ENCODE measurements at places on chromosomes 2 and 18.

GRCh38 chr2:153388246-153388645 is 90.3 kb downstream of the RPRM start:
- no peak for DNase-seq

- DNase-seq: no peak
Measured at GRCh38 chr2:154375579-154375931, 322.9 kb upstream of the KCNJ3 start.

DNA sequence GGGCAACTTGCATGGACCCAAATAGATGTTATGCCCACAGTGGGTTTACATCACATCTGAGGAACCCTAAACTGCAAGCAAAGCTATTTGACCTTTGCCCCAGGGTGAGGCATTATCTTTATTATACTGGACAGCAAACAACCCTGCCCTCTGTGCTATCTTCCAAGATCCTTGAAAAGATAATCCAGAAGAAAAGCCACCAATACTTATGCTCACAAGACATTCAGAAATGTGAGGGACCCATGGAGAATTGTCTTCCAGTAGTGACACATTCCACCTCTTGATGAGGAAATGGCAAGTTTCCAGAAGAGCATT is 53.0 kb upstream of the NDUFV2 start:
- no peak for DNase-seq

GRCh38 chr2:118810766-118811165 is 36.7 kb downstream of the EN1 start:
- DNase-seq: no peak

GRCh38 chr2:23460228-23460627 is 75.2 kb downstream of the KLHL29 start:
- DNase-seq: no peak

DNA sequence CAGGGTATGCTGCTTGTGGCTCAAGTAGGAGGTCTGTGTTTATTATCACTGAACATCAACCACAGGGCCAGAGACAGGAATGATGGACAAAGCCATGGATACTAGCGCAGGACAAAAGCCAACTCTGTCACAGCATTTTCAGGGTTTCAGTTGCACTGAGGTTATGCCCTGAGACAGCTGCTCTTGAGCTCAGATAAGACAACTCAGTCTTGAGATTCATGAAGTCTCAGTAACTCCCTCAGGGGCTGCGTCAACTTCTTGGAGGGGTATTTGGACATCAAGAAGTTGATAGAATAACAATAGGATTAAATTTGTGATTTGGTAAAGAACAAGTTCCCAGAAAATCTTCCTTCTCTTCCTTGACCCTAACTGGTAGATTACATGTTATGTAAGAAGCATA is 287.0 kb upstream of the SLC14A2 start:
- no peak for DNase-seq

DNA sequence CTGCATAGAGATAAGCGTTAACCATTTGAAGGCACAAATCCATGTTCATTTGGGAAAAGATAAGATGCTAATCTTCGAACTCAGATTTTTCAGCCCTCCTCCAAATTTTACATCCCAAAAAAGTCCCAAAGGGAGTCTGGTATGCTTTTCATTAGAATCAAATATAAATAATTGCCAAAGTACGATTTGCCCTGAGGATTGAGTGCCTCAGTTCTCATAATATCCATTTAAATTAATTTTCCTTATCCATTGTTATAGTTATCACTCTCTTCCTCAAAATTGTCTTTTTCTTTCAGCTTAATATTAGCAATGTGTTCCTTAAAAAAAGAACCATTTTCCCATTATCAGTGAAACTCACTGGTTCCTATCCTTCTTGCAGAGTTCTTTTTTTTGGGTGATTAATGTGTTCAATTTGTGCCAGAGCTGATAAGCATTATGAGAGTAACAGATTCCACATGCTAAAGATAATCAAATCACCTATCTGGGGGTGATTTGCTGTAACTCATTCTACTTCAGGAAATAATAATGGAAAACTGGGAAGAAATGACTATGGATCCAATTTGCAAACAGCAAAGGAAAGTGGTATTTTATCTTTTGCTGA is 686 bp downstream of the HNMT start:
- no peak for DNase-seq

GRCh38 chr18:40866013-40866645 is 1088.9 kb upstream of the PIK3C3 start:
- DNase-seq: no peak

DNA sequence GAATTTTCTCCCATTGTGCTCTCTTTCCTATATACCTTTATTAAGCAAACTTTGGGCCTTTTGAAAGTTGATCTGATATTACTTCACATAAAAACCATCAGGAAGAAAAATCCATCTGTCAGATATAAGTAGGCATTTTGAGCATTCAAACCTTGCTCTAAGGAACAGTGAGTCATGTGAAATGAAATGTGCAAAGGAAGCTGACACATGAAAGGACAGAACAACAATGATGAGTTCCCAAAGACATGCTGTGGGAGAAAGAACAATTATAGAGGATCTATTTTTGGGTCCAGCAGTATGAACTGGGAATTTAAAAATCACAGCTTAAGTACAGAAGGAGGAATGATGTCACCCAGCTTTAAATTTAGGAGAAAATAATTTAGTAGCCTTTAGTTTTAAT is 18.1 kb downstream of the CALCRL start:
- no peak for DNase-seq

DNA sequence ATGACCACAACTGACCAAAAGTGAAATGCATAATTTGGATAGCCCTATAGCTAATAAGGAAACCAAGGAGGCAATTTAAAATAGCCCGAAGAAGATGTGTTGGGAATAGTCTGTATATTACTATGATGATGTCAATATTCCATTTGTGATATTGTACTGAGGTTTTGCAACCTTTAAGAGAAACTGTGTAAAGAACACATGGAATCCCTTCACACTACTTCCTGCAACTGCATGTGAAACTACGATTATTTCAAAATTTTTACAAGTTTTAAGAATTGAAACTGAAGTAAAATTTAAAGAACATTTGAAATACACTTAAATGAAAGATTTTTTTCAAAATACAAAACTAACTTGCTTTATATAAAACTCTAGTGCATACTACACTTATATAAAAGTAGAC is 504.3 kb upstream of the ID2 start:
- DNase-seq: no peak

DNA sequence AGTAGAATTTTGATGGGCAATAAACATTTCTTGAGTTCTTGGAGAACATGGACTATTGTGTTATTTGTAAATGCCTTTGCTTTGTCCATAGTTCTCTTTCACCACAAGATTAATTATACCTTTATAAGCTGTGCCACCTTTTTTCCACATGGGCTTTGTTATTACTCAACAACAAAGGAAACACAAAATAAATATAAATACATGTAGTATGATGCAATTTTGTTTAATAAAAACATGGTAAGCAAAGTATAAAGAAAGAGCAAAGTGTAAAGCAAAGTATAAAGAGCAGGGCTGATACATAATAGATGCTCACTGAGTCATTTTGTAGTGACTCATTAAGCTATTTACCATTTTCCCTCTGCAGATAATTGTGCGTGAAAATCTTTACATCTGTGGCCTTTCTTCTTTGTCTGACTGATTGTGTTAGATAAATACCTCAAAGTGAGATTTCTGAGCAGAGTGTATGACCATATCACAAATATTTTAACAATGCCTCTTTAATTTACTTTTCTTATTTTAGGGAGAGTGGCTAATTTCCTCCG is 80.9 kb downstream of the CERS6 start:
- no peak for DNase-seq

DNA sequence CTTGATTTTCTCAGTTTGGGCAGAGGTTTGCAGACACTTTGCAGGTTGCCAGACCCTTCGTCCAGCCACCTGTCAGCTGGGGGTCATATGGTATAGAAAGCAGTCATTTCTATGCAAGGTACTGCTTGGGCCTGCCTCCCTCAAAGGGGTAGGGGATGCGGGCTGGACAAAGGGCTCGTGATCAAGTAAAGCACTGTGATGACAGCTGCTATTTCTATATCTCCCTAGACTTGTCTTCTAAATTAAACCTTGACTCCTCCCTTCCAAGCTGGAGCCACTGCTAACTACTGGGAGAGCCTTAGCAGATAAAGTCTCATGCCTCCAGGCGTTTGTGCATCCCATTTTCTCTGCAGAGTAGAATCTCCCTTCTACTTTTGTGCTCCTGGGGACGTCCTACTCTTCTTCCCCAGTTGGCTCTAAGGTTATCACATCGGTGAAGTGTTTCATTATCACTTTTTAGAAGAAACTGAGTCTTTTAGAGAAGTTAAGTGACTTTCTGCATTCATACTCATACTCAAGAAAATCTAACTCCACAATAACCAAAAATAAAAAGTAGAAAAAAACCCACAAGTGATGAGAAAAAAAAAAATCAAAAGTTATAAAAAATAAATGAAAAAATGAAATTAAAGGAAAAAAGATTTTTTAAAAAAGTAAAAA is 710 bp upstream of the XRCC5 start:
- DNase-seq: no peak

GRCh38 chr2:195279840-195280427 is 377.1 kb upstream of the SLC39A10 start:
- no peak for DNase-seq

DNA sequence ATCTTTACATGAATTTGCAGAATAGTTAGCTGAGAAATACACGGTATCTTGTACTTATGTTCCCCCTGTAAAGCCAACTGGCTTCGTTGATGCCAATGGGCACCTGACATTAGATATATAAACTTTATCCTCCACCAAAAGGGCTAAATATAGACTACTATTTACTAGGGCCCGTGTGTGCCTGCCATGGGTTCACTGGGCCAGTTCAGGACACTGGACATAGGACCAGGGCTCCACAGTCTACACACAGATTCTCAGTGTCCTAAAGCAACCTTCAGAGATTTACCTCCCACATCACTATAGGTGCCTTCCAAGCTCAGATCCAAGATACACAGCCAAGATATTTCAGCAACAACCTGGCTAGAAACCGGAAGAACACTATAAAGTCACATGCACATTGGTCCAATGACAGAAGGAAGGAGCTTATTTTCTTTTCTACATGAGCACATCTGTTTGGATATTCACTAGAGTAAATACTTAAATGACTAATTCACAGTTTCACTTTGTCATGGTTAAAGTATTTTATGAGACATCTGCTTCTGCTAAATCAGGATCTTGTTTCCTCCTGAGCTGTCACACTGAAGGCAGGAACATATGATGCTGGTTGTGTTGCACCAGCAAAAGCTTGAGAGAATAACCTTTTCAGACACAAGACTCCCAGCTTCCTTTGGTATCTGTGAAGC is 95.1 kb downstream of the MYO5B start:
- DNase-seq: no peak

DNA sequence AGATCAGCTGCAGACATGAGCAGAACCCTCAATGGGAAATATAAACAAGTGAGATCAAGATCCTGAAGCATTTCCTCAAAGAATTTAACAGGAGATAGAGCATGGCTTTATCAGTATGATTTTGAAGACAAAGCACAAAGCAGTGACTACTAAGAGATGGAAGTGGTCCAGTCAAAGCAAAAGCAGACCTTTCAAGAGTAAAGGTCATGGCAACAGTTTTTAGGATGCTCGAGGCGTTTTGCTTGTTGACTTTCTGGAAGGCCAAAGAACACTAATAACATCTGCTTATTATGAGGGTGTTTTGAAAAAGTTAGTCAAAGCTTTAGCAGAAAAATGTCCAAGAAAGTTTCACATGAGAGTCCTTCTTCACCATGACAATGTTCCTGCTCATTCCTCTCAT is 128.5 kb downstream of the KCNE4 start:
- DNase-seq: no peak

DNA sequence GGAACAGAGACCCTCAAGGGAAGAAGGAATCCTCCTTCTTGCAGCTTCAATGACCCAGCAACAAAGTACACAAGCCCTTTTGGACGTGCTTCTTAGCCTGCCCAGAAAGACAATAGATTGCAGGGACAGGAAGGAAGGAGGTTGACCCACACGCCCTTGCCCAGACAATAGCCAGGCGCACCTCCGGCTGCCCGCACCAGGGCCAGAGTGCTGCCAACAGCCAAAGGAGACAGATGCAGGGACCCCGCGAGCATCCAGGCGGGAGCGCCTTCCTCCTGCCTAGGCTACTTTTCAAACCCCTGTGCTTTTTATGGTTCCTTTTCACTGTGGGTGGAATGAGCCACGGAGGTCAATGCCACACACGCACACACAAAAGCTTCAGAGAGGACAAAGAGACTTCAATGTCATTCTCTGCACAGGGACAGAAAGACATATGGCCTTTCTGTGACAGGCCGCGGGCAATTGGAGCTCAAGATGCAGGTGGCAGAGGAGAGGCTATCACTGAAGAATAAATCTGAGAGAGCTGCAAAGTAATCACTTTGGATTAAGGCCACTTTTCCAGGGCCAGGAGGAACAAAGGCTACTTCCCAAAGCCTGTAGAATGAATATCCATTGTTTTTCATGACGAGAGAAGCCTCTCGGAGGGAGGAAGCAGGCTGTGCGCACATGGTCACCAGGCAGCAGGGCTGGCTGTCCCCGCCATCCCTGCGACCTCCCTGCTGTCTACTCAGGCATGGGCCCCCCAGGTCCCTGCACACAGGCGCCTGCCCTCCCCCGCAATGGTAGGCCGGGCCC is 300.6 kb downstream of the EIPR1 start:
- no peak for DNase-seq

DNA sequence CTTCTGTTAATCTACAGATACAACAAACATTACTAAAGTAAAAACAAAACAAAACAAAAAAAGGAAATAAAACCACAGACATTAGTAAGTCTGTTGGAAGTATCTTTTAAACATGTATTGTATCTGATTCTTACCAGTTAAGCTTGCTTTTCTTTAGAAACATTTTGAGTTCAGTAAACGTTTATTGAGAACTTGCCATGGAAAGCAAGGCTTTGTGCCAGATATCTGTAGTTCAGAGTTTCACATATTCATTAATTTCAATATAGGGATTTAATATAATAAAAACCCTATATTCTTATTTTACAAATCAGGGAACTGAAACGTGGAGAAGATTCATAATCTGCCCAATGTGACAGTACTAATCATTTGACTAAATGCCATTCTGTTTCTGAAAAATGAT is 1101.0 kb upstream of the GYPC start:
- no peak for DNase-seq

GRCh38 chr18:57125627-57126026 is 21.3 kb upstream of the BOD1L2 start:
- DNase-seq: no peak

DNA sequence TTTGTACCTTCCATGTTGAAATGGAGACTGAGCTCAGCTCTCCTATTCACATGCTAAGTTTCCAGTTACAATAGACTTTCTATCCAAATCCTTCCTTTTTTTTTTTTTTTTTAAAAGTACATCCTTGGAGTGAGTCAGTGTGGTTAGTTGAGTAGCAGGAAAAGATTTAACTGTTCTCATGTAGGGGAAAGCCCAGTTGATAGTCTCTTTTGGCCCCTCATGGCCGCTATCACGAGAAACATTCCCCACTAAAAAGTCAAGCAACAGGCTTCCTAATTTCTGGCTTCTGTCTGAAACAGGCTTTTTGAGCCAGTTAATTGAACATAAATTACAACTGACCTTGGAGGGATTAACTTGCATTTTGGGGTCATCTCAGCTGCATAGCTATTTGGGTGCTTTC is 161.3 kb downstream of the MEIS1 start:
- no peak for DNase-seq

- DNase-seq: no peak
Measured at GRCh38 chr18:10440884-10441283, 13.6 kb upstream of the APCDD1 start.

GRCh38 chr18:24051031-24051947 is 36.7 kb downstream of the TTC39C start:
- DNase-seq: no peak

- no peak for DNase-seq
Measured at GRCh38 chr18:58819051-58819450, 45.6 kb upstream of the ZNF532 start.

- no peak for DNase-seq
Measured at GRCh38 chr2:221337957-221338685, 234.0 kb downstream of the EPHA4 start.

Data from central memory CD8-positive, alpha-beta T cell (primary cell).